ENCODE measurements at places on chromosomes 2 and 18. TPM values are rescaled to one million over a fixed set of nuclear protein-coding genes. Genes with fewer than 3 reads are reported as not detected.

HEATR5B gene
- 14.8 TPM for total RNA-seq

RGPD8 gene
- 13.1 TPM for total RNA-seq

LIMS2 gene
- 4.5 TPM for total RNA-seq

AQP4 gene
- total RNA-seq = not detected

GALNT13 gene
- total RNA-seq = not detected

RBM44 gene
- 1.2 TPM for total RNA-seq

CFAP221 gene
- total RNA-seq = not detected

SERPINB12 gene
- not detected for total RNA-seq

MERTK gene
- 0.30 TPM for total RNA-seq

CYTIP gene
- total RNA-seq = 231 TPM

EPG5 gene
- 22.7 TPM for total RNA-seq

CTLA4 gene
- total RNA-seq = 20.8 TPM

INPP1 gene
- total RNA-seq = 13.7 TPM

RASGRP3 gene
- 15.2 TPM for total RNA-seq

GNLY gene
- total RNA-seq = 1,915 TPM

GREB1 gene
- 1.4 TPM for total RNA-seq

CCDC195 gene
- not detected for total RNA-seq

SLC38A11 gene
- total RNA-seq = not detected

LINC00305 gene
- not detected for total RNA-seq

Measured in activated CD8-positive, alpha-beta memory T cell treated with anti-CD3 and anti-CD28 coated beads, Interleukin-2, amount 10 ng/mL, durations not matched to agents 7 days and 5 days (primary cell).